ENCODE measurements at places on chromosomes 3 and 15.

GRCh38 chr3:151949706-151950105 lies 76.3 kb downstream of the SUCNR1 start:
- no peaks in the 10 kb centered on the region for H3K27me3 ChIP-seq
- no peak overlapping the region for H3K27ac ChIP-seq
- no peaks in the 10 kb centered on the region for H3K4me1 ChIP-seq
- H3K4me3 ChIP-seq = no peak overlapping the region

GRCh38 chr3:150147776-150148175 lies 177.1 kb upstream of the PFN2 start:
- no peaks in the 10 kb centered on the region for H3K36me3 ChIP-seq
- DNase-seq = no peak
- no peak overlapping the region for H3K4me3 ChIP-seq
- H3K4me1 ChIP-seq = peaks cover 5% of the 10 kb centered on the region
- H3K27me3 ChIP-seq = no peaks in the 10 kb centered on the region

- H3K36me3 ChIP-seq = no peaks in the 10 kb centered on the region
- H3K4me3 ChIP-seq = no peak overlapping the region
- no peak overlapping the region for H3K27ac ChIP-seq
- DNase-seq = no peak
- H3K27me3 ChIP-seq = peaks cover 3% of the 10 kb centered on the region
These were observed 82.9 kb downstream of the EOMES start for GRCh38 chr3:27639271-27639670.

- no peak within 1 kb of the TSS for H3K4me3 ChIP-seq
- H3K4me1 ChIP-seq = peaks cover 21% of the 10 kb centered on the region
- no peaks in the 10 kb centered on the region for H3K36me3 ChIP-seq
- H3K27me3 ChIP-seq = peaks cover 69% of the 10 kb centered on the region
- DNase-seq = no peak
These were observed at the start of gene HRG for GRCh38 chr3:186665625-186666188. Gene HRG (plus strand): TSS chr3:186666014. CDS start chr3:186666032, 18 bp downstream.

- no peaks in the 10 kb centered on the region for H3K36me3 ChIP-seq
- DNase-seq = no peak
- H3K4me1 ChIP-seq = peaks cover 5% of the 10 kb centered on the region
- H3K27me3 ChIP-seq = no peaks in the 10 kb centered on the region
- no peak overlapping the region for H3K4me3 ChIP-seq
These were observed 10.2 kb upstream of the PLXND1 start for GRCh38 chr3:129616713-129617112.

- no peak for DNase-seq
- no peaks in the 10 kb centered on the region for H3K4me1 ChIP-seq
- no peaks in the 10 kb centered on the region for H3K27me3 ChIP-seq
These were observed 250.5 kb downstream of the ADAMTSL3 start for GRCh38 chr15:83904107-83905040.

DNA sequence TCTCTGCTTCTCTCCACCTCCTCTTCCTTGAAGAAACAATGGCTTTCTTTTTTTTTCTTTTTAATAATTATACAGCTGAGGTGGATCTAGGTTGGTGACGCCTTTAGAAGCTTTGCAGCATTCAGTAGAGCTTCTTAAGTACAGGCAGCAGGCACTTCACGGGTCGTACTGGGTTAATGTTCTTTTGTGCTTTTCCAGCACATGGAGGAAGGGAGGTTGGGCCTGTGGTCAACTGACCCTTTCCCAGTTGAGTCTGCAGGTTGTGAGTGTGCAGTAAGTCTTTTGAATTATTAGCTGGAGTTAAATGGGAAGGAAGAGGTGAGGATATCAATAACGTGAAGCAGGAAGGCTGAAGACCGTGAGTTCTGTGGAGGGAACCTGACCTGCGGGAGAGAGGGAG lies 7.0 kb downstream of the TRAK1 start:
- H3K4me1 ChIP-seq = peaks cover 5% of the 10 kb centered on the region
- DNase-seq = no peak
- no peak overlapping the region for H3K4me3 ChIP-seq
- no peak overlapping the region for H3K27ac ChIP-seq
- H3K27me3 ChIP-seq = no peaks in the 10 kb centered on the region
- H3K36me3 ChIP-seq = no peaks in the 10 kb centered on the region

DNA sequence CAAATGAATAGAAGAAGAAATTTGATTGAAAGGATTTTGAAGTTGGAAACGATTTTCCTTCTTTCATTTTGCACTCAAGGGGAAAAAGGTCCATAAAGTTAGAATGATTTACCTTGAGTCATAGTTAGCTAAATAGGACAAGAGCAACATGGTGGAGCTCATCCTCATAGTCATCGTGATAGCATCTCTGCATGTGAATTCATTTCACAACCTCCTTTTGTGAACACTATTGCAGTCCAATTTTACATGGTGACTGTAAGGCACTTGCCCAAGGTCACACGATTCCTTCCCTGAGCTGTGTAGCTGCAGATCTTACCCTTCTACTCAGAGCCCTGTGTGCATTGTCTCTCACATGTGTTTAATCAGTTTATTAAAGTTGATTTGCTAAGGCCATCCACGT lies 359.8 kb upstream of the C2CD4B start:
- no peak for DNase-seq
- no peak overlapping the region for H3K4me3 ChIP-seq
- H3K36me3 ChIP-seq = no peaks in the 10 kb centered on the region
- H3K27me3 ChIP-seq = no peaks in the 10 kb centered on the region

- DNase-seq = no peak
- peaks cover 24% of the 10 kb centered on the region for H3K4me1 ChIP-seq
- no peak overlapping the region for H3K4me3 ChIP-seq
- no peaks in the 10 kb centered on the region for H3K36me3 ChIP-seq
These were observed 125.3 kb upstream of the BNIP2 start for GRCh38 chr15:59814409-59814808.

Measured in neural progenitor cell (in vitro differentiated cells).